ENCODE measurements at places on chromosomes 5 and 9.

DNA sequence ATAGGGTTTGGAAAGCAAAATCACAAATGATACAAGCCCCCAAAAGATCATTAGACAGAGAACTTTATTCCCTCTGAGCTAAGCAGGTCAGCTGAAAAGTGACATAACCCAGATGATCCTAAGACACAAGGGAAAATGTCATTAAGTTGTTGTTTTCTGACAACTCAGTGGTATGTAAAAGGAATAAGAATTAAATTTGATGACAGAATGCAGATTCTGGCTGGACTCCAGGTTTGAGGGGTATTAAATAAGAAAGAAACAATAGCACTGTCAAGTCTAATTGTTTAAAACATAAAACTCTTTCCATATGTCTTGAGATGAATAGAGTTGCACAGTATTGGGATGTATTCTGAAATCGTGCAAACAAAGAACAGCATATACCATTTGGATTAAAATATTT, 429.9 kb downstream of the CAAP1 start:
- DNase-seq = no peak

GRCh38 chr9:120913647-120914264, 12.8 kb downstream of the TRAF1 start:
- no peak for DNase-seq

DNA sequence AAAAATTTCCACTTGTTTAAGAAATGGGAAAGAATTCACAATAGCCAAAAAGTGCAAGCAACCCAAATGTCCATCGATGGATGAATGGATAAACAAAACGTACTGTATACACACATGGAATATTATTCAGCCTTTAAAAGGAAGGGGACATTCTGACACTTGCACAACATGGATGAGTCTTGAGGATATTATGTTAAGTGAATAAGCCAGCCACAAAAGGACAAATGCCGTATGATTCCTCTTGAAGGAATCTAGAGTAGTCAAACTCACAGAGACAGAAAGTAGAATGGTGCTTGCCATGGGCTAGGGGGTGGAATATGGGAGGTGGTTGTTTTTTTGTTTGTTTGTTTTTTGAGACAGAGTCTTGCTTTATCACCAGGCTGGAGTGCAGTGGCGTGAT, 3.8 kb upstream of the ATP6V0E1 start:
- DNase-seq = no peak

DNA sequence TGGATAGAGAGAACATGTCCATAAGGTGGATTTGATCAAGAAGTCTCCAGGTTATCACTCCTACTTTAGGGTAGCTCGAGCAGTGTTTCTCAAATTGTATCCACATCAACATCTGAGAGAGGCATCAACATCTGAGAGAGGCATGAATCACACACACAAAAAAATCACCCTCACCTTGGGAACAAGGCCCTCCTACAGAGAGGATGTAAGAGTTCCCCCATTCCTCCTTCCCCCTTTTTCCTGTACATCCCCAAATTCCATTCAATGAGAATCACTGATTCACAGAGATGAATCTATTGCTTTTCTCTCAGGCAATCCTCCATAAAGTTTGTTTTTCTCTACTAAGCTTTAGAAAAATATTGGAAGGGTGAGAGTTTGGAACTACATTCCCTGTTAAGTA, 233.4 kb upstream of the CDH6 start:
- no peak for DNase-seq

DNA sequence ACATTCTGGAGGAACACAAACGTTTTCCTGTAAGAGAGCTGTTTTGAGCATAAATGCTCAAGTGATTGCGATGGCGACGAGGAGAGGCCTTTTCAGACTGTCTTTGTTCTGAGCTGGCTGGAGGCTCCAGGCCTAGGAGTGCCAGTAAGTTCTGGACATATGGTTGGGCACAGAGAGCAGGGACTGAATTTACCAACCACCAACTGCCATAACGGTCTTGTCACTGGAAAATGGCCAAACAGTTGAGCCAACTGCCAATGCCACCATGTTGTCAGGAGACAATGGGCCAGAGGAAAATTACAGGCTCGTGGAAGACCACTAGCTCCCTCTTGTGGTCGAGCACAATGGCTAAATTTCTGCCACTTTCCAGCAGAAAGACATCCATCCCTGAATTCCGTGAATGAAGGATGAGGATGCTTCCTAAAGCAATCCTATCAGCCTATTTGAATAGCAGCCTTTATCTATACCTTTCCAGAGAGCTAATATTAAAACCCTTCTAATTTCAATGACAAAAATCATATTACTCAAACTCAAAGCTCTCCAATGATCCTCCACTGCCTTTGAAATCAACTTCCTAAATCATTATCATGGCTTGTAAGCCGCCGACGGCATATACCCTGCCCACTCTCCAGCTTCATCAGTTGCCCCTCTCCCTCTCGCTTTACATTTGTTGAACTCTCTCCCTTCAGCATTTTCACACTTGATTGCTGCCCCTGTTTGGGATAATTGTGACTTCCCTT, 66.9 kb upstream of the GLIS3 start:
- DNase-seq = peak; percentile 37

- peak; percentile 52 for DNase-seq
These were observed 60.3 kb upstream of the ADAMTS16 start for GRCh38 chr5:5079876-5080275.

GRCh38 chr5:172451771-172452197, 2.5 kb downstream of the SH3PXD2B start:
- peak; percentile 94 for DNase-seq

DNA sequence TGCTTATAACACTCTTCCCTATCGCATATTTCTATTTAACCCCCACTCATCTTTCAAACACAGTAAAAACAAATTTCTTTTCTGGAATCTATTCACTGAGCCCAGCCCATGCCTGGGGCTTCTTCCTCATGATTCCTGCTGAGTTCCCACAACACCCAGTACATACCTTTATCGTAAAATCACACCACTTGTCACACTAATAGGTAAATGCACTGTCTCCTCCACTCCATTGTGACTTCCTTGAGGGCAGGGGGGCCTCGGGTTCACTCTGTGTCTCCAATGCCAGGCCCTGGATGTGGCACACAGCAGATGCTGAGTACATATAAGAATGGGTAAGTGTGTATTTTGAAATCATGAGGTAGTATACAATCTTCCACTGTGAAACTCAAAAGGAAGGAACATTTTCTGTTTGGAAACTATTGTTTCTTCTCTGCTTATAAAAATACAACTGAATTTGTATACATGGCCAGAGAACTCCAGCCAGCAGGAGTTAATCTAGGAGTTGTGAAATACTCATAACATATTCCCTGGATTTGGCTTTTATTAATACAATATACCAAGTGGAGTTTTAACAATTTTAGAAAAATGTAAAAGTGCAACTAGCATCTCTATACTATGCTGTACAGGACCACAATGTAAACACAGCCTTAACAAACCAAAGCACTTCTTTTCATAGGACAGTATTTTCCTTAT, 7.2 kb downstream of the PLK2 start:
- peak; percentile 77 for DNase-seq

DNA sequence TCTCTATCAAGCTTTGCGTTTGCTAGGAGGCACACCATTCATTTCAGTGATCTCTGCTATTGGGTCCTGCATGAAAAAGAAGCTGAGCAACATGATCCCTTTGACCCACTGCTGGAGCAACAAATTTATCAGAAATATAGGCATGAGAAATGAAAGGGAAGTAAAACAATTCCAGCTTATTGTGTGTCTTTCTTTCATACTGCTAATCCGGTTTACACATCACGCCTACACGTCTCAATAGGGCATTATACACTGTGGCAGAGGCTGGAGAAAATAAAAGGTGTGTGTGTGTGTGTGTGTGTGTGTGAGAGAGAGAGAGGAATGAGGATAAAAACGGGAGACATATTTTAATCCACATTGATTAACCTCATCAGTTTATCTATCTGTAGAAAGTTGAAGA, 2.4 kb downstream of the PTCH1 start:
- DNase-seq = no peak

DNA sequence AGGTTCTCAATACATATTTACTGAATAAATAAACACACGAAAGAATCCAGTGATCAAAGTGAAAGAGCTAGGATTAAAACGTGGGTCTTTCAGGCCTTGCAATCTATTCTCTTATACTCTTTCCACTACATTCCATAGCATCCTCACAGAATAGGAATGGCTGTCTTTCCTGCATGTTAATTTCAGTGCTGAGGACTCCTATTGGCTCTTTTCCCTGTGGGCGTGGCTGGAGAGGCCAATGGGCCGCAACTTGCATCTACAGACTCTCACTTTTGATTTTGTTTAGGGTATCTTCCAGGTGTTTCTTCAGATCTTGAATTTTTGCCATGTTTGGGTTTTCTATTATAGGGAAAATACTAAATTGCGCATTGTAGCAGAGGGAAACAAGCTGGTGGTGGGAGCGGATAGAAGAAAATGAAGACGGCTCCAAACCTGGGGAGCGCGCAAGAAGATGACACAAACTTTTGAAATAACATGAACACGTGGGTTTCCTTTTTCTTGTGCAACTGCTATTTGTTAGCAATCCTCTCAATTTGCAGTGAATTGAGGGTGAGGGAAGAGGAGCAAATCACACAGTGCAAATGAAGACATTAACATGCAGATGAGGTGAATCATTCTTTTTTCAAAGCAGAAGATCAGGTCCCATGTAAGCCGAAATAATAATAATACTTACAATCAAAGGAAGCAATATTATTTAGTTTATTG, 93.9 kb downstream of the GCNT1 start:
- no peak for DNase-seq

- DNase-seq = no peak
These were observed 40.9 kb downstream of the CETN3 start for GRCh38 chr5:90368454-90369246.

GRCh38 chr9:25752398-25752797, 74.2 kb upstream of the TUSC1 start:
- DNase-seq = no peak

DNA sequence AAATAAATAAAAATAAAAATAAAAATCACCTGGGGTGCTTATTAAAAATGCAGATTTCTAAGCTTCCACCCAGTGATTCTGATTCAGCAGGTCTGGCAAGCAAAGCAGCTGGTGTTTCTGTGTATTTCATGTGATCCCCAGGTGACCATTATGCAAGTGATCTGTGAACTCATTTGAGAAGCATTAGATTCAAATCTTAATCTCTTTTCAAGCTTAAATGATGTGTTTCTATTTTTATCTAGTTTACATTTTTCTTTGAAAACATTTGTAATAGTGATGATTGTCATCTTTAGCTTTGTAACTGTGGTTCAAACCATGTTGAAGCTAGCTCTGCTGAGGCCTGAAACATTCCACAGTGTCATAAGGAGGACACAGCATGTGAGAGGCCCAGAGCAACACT, 804.8 kb upstream of the ZNF608 start:
- no peak for DNase-seq

GRCh38 chr5:45093377-45093776, 284.6 kb downstream of the MRPS30 start:
- no peak for DNase-seq

- no peak for DNase-seq
These were observed 276.1 kb downstream of the TAF11L14 start for GRCh38 chr5:17910318-17910717.

- DNase-seq = peak; percentile 62
These were observed 1.6 kb downstream of the FBXW11 start for GRCh38 chr5:172004824-172005237.

- DNase-seq = no peak
These were observed 734.5 kb upstream of the NUDT12 start for GRCh38 chr5:104297076-104297475.

- no peak for DNase-seq
These were observed 68.5 kb upstream of the MYO10 start for GRCh38 chr5:17004441-17005106.

Measured in Caki2 (cell line).